ENCODE measurements at places on chromosomes 2 and 18. TPM values are rescaled to one million over a fixed set of nuclear protein-coding genes. Genes with fewer than 3 reads are reported as not detected.

The PSMD14 gene
- 125 TPM for total RNA-seq

The HOXD3 gene
- 0.54 TPM for total RNA-seq

The SLC14A1 gene
- 0.09 TPM for total RNA-seq

The NEU2 gene
- not detected for total RNA-seq

The ORC4 gene
- 35.2 TPM for total RNA-seq

The C18orf32 gene
- 6.6 TPM for total RNA-seq

The CPLX4 gene
- not detected for total RNA-seq

The ADCYAP1 gene
- total RNA-seq = 0.94 TPM

The ALKAL2 gene
- not detected for total RNA-seq

The GCG gene
- not detected for total RNA-seq

The SPC25 gene
- 6.4 TPM for total RNA-seq

The CDH19 gene
- total RNA-seq = 0.09 TPM

The CFAP221 gene
- total RNA-seq = not detected

The KCMF1 gene
- 52.3 TPM for total RNA-seq

The CAPN13 gene
- not detected for total RNA-seq
